ENCODE measurements at places on chromosomes 12 and 14.

GRCh38 chr14:93531644-93532043 is 100.9 kb downstream of the UNC79 start:
- DNase-seq = no peak

DNA sequence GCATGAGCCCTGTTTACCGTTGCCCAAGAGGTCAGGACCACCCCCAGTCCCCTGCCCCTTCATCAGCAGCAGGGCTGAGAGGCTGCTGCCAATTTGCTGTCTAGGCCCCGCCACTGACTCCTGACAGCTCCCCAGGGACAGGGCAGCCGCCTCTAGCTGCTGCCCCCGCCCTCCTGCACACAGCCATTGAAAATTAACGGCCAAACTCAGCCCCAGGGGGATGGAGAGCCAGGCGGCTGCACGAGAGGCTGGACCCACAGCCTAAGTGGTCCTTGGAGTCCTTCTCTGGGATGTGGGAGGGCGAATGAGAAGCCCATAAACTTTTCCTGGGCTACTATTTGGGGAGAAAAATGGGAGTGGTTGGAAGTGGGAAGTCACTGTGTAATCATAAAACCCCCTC is 4.6 kb downstream of the FOXN4 start:
- no peak for DNase-seq

DNA sequence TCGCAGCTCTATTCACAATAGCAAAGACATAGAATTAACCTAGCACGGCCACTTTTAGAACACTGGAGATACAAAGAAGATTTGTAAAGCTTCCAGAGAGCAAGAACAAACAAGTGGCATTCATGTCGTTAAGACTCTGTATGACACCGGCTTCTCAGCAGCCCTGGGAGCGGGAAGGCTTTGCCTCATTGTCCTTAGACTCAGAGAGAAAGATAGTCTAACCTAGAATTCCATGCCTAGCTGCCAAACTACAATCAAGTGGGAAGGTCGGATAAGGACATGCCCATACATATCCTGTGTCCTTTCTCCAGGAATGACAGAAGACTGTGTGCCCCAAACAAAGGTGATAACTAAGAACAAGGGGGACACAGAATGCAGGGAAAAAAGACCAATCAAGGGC is 1038.3 kb downstream of the BCL11B start:
- no peak for DNase-seq

DNA sequence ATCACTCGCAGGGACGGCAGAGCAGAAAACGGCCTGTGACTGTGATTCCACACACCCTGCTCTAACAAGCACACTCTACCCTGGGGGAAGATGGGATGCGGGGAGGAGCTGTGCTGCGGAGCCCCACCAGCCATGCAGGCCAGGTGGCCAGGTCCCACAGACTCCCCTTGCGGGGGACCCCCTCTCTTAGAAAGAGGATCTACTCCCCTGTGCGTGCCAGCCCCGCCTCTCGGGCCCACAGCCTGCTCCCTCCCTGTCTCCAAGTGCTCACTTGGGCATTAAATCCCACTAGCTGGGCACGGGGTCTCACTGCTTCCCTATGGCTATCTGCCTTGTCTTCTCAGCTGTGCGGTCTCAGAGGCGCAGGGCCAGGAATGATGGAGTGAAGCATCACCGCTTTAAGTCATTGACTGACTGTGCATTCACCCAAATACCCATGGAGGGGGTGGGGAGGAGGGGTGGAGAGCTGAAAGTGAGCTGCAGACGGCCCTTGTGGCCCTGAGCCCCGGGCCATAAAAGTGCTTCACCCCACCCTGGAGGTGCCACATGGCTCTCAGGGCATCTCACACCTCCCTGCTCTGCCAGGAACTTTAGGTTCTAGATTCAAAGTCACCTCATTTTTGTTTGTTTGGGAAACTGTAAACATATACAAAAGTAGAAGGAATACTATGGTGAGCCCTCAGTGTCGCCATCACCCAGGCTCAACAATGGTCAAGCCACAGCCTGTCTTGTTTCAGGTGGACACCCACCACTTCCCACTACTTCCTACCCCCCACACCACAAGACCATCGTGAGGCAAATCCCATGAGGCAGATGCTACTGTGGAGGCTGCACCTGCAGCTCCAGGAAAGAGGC is 9.4 kb downstream of the STX2 start:
- DNase-seq = no peak

DNA sequence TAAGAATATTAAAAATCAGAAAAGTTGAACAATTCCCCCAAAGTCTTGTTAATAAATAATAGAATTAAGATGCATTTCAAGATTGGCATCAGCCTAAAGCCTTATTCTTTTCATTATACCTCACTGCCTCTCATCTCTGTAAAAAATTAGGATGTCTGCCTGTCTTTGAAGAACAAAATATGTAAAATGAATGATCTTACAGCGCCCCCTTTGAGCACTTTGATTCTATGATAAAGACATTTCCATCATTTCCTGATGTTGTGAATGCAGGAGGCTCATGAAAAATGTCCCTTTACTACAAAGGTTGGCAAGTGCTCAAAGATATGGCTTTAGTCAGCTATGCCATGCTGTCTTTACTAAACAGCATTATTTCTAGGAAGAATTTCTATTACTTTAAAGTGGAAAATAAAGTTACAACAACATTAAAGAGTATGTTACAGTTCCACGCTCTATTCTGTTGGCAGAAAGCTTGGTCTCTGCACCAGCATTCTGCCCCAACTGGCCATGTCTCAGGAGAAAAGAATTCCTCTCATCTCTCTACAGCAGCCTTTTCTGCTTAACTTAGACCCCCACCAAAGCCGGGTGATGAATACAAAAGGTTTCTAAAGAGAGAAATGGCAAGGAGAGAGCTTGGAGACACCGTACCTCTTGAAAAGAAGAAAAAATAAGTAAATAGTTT is 95.1 kb downstream of the LLPH start:
- no peak for DNase-seq

DNA sequence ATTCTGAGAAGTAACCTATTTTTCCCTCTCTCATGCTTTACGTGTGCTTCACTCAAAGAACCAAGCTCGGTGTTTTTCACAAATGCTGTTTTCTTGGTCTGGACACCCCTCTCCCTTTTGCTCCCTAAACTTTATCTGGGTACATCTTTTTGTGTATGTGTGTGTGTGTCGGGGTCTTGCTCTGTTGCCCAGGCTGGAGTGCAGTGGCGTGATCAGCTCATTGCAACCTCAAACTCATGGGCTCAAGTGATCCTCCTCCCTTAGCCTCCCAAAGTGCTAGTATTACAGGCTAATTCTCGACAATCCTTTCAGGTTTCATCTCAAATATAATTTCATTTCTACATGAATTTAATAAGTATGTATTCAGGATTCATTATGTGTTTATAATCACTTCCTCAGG is 83.2 kb downstream of the PEBP1 start:
- DNase-seq = no peak

DNA sequence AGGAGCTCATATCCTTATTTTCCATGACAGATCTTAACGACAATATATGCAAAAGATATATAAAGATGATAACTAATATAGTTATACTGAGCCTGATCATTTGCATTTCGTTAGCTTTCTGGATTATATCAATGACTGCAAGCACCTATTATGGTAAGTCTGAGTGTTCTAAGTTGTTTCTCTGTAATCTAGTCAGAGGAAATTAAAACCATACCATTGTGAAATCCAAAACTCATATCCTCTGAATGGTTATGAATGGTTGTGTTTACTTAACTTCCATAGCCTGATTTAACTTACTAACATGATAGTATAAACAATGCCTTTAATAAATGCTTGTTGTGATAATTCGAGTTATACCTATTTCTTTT is 760 bp downstream of the TMEM19 start:
- no peak for DNase-seq

GRCh38 chr14:104770072-104770579 is 17.2 kb downstream of the SIVA1 start:
- DNase-seq = no peak

DNA sequence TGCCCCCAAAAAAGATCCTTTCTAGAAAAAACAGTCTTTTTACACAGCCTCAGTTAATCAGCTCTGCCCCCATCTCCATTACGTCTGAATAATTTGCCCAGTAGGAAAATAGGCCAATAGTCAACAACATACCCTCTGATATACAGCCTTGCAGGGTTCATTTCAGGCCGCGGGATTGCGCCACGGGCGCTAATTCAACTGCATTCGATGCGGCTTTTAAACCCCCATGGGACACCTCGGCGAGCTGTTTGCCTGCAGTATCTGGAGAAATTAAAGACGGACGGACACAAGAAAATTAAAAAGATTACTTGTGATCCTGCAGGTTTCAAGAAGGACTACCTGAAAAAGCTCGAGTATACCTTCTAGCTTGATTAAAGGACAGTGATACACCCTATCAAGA is 36.1 kb downstream of the ERP29 start:
- no peak for DNase-seq

DNA sequence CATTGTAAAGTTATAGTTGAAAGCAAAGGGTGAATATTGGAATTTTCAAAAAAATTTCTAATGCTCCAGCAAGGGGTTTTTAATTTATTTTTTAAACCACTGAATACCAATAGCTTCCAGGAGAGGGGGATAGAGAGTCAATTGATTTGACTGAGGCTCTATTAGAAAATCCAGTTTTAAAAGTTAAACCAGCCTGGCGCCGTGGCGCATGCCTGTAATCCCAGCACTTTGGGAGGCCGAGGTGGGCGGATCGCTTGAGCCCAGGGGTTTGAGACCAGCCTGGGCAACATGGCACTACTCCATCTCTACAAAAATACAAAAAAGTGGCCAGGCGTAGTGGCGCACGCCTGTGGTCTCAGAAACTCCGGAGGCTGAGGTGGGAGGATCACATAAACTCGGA is 150.1 kb downstream of the SLC38A4 start:
- no peak for DNase-seq

DNA sequence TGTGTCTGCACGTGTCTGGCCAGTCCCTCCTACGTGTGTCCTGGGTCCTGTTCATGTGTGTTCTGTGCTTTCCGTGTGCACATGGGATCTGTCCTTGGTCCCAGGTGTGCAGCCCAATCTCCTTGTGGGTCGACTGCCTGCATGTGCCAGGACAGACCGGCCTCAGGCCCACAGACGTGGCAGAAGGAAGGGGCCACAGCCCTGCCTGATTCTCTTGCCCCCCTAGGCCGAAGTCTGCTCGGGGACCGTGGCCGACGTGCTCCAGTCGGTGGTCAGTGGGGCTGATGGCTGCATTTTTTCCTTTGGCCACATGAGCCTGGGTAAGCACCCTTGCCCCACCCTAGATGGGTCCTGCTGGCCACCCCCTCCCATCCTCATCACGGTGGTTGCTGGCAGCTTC is 34.0 kb downstream of the KIF26A start:
- DNase-seq = no peak

- DNase-seq = no peak
These were observed 38.5 kb downstream of the NT5DC3 start for GRCh38 chr12:103802586-103802886.

GRCh38 chr14:30204431-30204980 is 276.9 kb upstream of the PRKD1 start:
- no peak for DNase-seq

DNA sequence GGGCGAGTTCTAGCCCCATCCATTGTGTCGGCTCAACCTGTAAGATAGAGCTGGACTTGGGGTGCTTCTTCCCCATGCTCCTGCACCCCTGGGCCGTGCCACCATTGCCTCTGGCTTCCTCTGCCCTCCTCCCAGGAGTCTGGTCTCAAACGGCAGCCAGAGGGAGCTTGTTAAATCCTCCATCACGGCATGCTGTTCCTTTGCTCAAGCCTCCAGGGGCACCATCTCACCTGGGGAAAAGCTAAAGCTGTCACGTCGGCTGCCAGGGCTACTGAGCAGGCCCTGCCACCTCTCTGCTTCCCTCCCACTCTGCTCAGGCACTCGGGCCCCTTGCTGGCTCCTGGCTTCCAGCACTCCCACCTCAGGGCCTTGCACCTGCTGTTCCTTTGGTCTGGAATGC is 140.4 kb downstream of the RBM19 start:
- no peak for DNase-seq

DNA sequence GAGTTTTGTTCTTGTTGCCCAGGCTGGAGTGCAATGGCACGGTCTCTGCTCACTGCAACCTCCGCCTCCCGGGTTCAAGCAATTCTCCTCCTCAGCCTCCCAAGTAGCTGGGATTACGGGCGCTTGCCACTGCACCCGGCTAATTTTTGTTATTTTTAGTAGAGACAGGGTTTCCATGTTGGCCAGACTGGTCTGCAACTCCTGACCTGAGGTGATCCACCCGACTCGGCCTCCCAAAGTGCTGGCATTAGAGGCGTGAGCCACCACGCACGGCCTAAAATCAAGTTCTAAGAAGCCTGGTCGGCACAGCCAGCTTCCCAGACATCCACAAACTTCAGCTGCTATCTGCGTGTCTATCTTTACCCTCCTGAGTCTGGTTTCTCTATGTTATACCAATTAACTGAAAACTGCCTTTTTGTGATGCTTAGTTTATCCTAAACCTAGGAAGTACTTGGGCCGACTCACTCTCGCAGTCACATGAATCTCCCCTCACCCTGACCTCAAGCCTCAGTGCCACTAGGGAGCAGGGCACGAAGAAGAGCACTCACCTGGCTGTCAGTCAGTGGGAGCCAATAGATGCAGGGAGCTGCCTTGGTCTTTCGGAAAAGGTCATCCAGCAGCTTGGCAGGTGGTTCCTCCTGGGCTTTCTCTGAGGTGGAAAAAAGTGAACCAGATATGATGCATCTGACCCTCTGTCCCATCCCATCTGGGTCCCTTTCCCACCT is 3.4 kb upstream of the CDH24 start:
- DNase-seq = no peak

GRCh38 chr14:102544747-102545460 is 35.3 kb upstream of the ANKRD9 start:
- DNase-seq = no peak

DNA sequence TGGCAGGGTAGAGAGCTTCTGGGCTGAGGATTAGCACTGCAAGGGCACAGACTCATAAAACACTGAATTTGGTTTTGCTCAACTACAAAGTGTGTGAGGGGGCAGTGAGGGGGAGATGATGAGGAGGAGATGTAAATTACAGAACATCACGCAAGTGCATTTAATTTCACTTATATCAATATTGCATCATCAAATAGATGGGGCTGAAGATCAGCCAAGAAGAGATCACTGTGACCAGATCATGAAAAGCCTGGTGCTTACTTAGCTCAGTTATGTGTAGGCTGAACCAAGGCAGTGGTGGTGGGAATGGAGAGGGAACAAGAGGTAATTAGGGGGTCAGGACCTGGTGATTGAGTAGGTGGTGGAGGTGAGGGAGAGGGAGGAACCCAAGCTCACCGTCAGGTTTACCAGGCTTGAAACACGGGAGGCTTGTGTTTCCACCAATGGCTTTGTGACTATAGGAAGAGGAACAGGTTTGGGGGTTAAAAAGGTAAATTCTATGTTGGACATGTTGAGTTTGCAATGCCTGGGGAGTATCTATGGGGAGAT is 11.3 kb downstream of the FOS start:
- DNase-seq = no peak

DNA sequence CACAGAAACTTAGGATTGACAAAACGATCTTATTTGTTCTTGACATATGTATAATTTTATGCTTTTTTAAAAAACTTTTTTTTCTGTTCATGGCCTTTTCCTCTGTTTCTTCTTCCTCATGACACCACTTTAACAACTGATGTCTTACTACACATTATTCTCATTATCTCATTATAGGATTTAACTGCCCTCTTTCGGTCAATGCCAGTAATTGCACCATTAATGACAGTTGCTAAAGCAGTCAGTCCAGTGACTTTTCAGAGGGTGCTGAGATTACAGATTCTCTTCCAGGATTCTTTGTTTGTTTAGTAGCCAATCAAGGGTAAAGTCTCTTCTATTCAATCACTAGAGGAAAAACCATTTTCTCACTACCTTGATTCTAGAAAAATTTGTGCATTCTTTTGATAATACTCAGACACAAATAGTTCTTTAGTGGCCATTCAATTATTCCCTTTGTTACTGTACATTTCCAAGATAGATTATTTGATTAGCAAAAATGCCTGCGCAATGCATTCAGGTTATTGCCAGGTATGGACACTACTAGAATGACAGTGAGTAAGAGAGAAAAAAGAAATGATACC is 50.1 kb downstream of the KLRG1 start:
- DNase-seq = no peak
